ENCODE measurements at places on chromosomes 13 and 19.

- ATAC-seq = peak; percentile 71
Observed at GRCh38 chr19:39401549-39402345, 4.9 kb upstream of the ZFP36 start.

- no peak for ATAC-seq
Observed at GRCh38 chr19:17915940-17916593, 16.7 kb upstream of the CCDC124 start.

GRCh38 chr13:64540468-64540867, 2689.7 kb downstream of the PCDH9 start:
- no peak for ATAC-seq

DNA sequence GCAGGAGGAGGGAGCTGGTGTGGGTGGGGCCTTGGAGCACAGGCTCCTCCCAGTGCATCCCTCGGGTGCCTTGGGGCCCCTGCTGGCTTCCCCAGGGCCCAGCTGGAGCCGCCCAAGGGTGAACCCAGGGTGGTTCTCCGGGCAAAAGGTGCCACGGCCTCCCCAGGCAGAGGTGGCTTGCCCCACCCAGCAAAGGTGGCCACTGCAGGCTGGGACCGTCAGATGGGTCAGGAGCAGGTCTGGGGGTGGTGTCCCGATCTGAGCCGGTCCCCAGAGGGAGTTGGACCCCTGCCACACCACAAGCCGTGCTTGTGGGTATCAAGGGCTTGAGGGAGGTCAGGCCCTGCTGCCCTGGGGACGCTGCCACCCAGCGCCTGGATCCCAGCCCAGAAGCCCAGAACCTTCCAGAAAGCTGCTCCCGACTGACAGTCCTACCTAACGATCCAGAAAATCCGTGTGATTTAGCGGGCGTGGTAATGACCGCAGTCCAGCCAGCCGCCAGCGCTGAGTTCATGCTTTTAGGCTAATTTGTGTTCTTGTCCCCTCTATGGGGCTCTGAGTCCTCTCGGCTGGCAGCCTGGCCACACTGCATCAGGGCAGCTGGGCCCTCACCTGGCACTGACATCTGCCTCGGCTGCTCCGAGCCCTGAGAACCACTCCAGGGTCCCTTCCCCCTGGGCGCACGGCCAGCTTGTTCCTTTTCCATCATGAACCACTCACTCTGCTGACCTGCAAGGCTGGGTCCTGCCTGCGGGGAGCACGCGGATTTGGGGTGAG, 5.0 kb upstream of the GRIN3B start:
- no peak for ATAC-seq

DNA sequence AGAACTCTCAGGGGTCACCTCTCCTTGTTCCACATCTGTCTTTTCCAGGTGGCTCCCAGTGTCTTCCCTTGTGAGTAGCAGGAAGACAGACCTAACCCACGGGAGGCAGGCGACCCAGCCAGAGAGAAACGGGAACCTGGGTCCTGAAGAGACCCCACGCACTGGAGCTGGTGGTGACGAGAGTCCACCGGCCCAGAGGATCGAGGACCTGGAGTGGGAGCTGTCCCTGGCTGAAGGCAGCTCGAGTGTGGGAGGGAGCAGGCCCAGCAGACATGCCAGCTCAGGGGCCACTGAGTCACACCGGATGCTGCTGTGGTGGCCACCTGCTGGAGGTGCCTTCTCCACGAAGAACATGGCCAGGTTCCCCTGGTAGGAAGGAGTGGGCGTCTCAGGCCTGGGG, 66.5 kb upstream of the ATP12A start:
- peak; percentile 44 for ATAC-seq

- ATAC-seq = peak; percentile 87
Observed at GRCh38 chr19:13207846-13208671, 57.8 kb downstream of the IER2 start.

DNA sequence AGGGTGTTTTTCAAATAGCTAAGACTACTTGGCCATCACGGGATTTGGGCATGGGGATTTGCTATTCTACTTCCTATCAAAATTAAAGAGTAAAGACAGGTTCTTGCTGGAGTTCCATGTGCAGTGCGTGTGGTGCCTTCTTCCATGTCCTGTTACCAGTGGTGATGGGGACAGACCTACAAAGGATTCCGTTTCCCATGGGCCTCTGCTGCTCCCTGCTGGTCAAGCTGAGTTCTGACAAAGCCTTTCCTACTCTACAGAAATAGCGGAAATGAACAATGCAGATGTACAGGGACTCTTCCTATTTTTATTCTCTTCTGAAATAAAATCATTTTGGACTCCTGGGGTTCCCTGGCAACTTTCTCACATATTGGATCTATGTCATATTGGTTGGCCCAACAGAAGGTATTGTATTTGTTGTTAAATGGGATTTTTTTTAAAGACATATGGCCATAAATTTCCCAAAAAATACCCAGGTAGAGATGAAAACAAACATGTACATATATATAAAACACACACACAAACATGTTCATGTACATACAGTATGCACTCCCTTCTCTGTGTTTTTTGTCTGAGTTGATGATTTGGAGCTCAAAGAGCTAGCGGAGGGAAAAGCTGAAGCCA, 90.5 kb upstream of the SLC15A1 start:
- ATAC-seq = peak; percentile 88

DNA sequence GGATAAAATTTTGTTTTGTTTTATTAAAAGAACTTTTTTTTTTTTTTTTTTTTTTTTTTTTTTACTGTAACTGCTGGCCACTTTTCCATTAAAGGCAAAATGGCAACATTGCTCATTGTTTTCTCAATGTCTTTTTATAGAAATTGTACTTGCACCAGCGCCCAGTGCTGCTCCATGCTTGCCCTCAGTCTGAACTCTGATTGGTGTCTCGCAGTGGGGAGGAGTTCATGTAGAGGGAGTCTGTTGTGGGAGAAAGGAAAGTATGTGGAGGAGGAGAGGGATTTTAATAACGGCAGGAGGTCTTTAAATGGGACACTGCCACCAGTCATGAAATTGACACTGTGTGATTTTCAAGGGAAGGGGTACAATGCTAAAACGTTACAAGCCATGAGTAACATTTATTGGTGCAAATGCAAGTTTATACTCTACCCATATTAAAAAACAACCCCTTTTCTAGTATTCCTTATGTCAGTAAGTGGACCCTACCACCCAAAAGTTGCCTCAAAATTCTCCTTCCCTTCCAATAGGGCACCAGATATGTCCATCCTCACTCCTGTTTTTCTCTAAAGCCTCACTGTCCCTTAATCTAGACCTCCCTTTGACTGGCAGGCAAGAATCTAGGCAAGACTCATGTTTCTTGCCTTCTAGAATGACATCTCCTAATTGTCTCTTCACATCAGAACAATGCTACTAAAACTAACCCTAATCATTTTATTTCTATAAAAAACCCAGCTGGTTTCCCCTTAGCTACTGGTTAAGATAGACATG, 3.2 kb downstream of the RASL11A start:
- no peak for ATAC-seq

GRCh38 chr19:11560404-11561051, 1.5 kb upstream of the ELOF1 start:
- peak; percentile 67 for ATAC-seq

GRCh38 chr19:44303976-44304568, 753 bp downstream of the ZNF235 start:
- peak; percentile 42 for ATAC-seq

DNA sequence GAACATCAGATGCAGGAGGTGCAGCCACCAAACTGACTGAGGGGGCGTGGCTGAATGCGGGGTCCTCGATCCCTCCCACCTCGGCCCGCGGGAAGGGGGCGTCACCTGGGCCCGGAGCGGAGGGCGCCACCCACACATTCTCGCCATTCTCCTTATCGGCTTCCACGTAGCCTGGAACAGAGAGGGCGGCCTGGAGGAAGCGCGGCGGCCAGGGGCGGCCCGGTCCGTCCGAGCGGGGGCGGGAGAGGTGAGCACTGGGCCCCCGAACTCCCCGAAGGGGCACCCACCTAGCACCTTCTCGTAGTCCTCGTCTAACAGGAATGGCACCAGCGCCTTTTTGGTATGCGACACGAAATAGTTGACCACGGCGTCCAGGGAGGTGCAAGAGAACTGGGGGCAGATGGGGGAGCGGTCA, 11.8 kb downstream of the STAP2 start:
- ATAC-seq = no peak

DNA sequence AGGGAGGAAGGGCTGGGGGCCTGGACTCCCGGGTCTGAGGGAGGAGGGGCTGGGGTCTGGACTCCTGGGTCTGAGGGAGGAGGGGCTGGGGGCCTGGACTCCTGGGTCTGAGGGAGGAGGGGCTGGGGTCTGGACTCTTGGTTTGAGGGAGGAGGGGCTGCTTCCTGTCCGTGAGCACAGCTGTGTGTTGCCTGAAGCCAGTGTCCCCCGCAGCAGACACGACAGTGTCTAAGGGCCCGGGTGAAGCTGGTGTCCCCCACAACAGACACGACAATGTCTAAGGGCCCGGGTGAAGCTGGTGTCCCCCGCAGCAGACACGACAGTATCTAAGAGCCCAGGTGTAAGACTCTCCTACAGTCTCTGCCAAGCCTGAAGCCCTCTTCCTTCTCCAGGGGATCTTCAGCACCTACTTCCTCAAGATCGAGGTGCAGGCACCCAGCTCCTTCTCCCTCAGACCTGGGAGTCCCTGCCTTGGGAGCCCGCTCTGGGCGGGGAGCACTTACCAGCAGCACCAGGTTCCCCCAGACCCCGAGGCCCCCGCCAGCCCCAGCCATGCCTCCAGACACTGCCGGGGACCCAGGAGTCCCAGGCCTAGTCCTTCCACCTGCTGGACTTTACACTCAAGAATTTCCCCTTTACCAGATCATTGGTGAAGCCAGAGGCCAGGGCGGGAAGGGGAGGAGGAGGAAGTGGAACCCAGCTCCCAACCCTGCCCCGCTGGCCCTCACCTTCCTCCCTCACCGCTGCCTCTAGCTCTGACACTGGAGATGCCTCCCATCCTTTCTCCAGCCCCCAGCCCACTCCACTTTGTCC, at the start of gene PTPRH:
TSS of gene PTPRH (minus strand) at position 622 of the 813 bp plus-strand sequence. CDS start at position 554, 68 bp downstream.
- no peak for ATAC-seq

- ATAC-seq = peak; percentile 80
Observed at GRCh38 chr19:5172859-5173630, 167.6 kb downstream of the PTPRS start.

- peak; percentile 27 for ATAC-seq
Observed at GRCh38 chr19:16470911-16471811, 609 bp downstream of the EPS15L1 start.

- no peak for ATAC-seq
Observed at GRCh38 chr19:17755977-17756670, 4.8 kb downstream of the FCHO1 start.

DNA sequence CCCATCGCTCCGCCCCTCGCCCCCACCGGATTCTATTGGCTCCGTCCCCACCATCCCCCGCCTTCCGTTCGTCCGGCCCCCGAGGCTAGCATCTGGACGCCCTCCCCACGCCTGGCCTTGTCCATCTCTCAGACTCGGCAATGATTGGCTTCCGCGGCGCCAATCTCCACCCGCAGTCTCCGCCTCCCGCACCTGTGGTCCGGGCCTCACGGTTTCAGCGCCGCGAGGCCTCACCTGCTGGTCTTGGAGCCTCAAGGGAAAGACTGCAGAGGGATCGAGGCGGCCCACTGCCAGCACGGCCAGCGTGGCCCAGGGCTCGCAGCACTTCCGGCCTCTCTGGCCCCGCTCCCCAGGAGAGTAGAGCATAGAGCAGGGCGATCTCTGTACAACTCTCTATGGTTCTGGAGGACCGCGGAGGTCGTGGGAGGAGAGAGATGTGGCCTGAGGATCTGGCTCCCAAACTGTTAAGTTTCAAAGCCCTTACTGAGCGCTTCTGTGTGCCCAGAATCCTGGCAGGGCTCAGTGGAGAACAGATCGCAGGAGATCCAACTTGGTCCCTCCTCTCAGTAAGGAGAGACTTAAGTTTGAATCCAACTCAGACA, at the start of gene ERCC1:
TSS of gene ERCC1 (minus strand) at position 329 of the 602 bp plus-strand sequence. CDS start 543 bp downstream, outside the sequence.
- ATAC-seq = peak; percentile 68

DNA sequence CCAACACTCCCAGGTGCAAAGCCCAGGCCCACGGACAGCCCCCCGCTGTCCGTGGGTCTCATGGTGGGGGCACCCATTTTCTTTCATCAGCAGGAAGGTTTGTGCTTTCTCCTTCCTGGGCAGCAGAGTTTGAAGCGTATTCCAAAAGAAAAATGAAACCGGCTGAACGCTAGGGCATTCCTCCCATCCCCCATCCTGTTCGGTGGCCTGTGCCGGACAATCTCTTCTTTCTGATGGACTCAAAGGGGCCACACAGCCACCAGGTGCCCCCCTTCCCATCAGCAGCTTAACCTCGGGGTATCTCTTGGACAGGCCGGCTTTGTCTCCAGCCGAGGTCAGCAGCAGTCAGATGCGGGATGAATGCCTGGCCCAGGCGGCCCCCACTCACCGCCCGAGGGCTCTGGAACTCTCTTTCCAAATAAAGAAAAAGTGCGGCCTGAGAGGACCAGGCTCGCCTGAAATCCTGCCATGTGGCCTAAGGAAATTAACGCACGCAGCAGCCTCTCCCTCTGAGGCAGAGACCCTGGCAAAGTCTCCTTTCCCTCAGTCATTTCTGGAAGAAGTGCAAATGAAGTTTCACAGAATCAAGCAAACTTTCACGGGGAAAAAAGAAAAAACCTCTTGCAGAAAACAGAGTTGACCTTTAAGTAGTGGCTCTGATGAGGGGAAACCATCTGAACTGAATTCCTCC, 67.8 kb downstream of the RASA3 start:
- ATAC-seq = no peak

DNA sequence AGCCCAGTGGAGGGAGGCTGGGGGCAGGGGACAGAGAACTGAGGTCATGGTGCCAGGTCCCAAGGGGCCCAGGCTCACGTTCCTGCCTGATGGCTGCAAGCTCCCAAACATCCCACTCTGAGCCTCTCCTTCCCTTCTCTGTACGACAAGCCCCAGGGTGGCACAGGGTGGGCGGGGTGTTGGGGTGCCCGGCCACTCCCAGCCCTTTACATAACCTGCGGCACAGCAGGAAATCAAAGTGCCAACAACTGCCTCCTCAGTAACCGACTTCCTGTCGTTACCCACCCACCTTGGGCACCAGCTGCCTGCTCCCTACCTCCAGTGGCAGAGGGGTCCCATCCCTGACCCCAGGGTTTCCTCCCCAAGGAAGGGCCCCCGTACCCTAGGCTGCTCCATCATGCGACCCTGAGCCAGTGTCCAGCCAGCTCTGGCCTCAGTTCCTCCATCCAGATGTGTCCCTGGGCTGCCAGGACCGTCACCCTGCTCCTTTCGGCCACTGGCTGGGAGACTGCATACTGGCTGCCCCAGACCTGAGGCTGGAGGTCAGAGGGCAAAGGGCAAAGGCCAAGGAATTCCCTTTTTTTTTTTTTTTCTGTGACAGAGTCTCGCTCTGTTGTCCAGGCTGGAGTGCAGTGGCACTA, 27.7 kb upstream of the NFIC start:
- peak; percentile 88 for ATAC-seq

GRCh38 chr19:584240-585001, 5.3 kb upstream of the HCN2 start:
- peak; percentile 71 for ATAC-seq

- ATAC-seq = no peak
Observed at GRCh38 chr19:49839713-49840112, 11.2 kb upstream of the PTOV1 start.

- peak; percentile 79 for ATAC-seq
Observed at GRCh38 chr19:48492925-48493717, 18.5 kb downstream of the LMTK3 start.
